Epithelial cell of esophagus (primary cell): ENCODE measurements at places on chromosomes 7 and 10.

DNA sequence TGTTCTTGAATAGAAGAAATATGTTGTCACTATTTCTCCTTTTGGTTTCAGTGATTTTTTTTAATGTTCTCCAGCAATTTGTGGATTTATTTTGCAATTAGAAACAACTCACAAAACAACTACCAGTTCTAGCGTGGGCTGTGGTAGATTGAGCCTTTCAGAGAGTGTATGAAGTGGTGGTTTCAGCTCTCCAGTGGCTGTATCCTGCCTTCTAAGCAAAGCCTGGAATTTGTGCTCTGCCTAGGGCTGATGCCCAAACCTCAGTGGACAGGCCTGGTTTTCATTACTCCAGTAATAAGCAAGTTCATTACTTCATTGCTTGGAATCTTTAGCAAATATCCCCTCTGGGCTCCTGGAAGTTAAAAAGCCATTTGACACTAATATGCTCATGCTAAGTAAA is 35.9 kb downstream of the APBB1IP start:
- DNase-seq = no peak

- DNase-seq = peak; percentile 52
These were observed 171.1 kb upstream of the GRB10 start for GRCh38 chr7:50953820-50954219.

DNA sequence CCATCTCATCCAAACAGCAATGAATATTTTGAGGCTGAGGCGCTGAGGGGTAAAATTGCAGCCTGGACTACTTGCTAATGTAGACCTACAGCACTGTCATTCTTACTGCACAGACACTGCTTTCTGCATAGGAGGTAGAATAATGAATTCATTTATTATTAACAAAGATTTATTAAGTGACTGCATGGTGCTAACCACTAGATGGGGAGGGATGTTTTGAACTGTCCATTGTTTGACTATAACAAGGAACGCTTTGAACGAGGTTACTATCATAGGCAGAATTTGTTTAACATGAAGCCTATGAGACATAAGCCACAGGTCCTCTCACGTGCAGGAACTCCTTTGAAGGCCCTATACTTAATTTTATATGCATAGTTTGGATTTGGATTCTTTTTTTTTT is 143.8 kb downstream of the CFTR start:
- DNase-seq = no peak

- DNase-seq = no peak
These were observed 67.8 kb downstream of the FRMD4A start for GRCh38 chr10:14262836-14263425.

- DNase-seq = no peak
These were observed 33.3 kb downstream of the CRHR2 start for GRCh38 chr7:30648744-30649540.

DNA sequence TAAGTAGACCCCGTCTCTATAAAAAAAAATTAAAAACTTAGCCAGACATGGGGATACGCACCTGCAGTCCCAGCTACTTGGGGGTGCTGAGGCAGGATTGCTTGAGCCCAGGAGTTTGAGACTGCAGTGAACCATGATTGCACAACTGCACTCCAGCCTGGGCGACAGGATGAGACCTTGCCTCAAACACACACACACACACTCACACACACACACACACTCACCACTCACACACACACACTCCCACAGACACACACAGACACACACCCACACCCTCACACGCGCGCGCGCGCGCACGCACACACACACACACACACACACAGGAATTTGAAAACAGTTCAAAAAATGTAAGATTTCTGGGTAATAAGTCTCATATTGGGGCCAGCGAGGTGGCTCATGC is 8.7 kb upstream of the GRIFIN start:
- no peak for DNase-seq

DNA sequence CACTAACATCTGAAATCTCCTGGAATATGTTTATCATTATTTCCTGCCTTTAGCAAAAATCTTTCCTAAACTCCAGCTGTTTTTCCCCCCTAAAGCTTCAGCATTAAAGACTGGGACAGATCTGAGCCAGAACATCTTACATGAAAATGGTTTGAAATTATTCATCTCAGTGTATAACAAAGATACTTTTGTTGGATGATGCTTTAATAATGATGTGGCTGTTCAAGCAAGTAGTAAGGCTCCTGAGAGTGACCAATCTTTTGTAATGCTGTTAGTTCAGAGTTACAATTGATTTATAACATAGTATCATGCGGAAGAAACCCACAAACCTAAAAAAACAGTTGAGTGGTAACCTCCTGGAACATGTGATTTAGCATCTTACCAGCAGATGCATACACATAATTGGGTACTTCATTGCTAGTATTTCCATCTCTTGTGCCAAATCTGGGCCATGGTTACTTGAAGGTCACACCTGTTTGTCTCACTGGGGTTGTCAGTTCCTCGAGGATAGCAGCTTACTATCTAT is 1.5 kb downstream of the BZW2 start:
- no peak for DNase-seq

DNA sequence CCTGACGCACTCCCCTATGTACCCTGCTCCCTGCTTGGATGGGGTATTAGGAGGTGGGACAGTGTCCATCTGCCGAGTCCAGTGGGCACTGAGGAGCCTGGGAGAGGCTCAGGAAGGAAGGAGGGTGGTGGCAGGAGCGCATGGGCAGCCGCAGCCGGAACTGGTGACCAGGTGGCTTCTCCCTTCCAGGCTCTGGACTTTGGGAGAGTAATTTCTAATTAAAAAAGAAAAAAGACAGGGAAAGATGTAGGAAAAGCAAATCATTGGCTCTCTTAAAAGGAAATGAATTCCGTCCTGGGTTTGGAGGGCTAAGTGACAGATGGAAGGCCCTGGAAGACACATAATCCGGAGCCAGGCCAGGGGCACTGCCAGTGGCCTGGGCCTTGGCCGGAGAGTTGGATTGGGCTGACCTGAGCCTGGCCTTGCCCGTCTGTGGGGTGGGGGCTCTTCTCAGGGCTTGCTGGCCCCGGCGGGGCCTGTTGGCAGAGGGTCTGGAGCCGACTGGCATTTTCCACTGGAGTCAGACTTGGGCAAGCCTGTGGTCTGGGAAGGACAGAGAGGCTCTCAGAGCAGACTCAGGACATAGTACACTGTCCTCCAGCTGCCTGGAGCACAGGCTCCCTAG is 63.0 kb downstream of the NEURL1 start:
- DNase-seq = no peak

DNA sequence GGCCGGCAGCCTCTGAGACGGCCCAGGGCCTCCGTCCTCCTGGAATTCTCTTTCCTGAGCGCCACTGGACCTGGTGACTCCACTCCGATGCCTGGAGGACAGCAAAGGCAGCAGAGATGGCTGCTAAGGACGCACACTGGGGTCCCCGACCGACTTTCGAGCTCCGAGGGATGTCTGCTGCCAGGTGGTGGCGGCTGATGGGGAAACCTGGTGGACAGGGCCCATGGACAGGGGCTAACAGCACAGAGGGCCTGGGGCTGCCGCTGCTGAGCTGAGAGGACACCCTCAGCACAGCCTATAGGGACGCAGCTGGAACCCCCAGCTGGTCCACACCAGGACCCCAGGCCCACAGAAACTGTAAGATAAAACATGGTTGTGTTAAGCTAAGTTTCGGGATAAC is 366.3 kb downstream of the DNAJB6 start:
- no peak for DNase-seq

DNA sequence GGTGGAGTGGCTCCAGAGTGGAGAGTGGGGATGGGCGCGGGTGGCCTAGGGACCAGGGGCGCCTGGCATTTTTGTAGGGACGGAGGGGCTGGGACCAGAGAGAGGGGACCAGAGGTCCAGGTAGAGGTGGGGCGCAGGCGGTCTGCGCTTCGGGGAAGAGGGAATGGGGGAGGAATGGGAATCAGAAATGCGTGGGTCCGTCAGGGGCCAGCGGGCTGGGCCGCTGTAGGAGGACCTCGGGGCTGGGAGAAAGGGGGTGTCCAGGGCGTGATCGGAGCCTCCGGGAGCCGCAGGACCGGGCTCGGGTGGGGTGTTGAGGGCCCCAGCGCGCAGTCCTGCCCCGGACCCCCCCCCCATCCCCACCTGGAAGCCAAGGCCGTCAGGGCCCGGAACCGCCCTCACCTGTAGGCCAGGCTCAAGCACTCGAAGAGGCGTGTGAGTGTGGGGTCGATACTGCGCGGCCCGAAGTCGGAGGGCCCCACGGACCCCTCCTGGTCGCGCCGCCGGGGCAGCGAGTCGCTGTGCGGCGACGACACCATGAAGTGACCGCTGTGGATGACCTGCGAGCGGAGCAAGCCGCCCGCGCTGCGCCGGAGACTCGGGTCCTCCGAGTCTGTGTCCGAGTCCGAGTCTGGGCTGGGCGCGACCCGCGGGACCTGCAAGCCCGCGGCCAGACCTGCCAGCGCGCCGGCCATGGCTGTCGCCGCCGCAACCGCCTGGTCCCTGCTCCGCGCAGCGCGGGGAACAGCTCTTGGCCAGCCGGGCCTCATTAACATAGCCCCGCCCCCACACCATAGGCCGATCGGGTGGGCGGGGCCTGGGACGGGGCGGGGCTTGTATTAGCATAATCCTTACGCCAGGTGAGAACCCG is at the start of gene MLXIPL:
Gene MLXIPL, minus strand, starts transcription at position 725 of the 871 bp plus-strand sequence. Its CDS starts 30 bp downstream, at position 695.
- peak; percentile 80 for DNase-seq

DNA sequence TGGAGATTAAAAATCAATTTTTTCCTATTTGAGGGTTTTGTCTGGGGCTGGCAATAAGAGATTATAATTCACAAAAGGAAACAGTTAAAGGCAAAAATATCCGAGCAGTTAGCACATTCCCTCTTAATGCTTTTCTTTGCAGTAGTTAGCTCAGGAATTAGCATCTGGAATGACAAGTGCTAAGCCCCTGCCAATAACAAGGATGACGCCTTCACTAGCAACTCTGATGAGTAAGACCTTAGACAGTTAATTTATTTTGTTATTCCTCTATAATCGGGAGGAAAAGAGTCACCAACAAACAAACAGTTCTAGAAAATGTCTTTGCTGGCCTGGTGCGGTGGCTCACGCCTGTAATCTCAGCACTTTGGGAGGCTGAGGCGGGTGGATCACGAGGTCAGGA is 151.3 kb downstream of the TRIL start:
- DNase-seq = peak; percentile 38

DNA sequence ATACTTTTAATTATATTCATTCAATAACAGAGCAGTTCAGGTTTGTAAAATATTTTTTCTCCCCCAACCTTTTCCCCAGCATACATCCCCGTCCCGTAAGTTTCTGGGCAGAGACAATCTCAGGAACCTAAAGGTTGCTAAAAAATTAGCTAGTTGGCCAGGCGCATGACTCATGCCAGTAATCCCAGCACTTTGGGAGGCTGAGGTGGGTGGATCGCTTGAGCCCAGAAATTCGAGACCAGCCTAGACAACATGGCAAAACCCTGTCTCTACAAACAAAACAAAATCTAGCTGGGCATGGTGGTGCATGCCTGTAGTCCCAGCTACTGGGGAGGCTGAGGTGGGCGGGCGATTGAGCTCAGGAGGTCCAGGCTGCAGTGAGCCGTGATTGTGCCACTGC is 40.2 kb downstream of the TCF7L2 start:
- DNase-seq = peak; percentile 75

GRCh38 chr10:73858750-73859427 is 15.5 kb downstream of the CAMK2G start:
- DNase-seq = no peak

DNA sequence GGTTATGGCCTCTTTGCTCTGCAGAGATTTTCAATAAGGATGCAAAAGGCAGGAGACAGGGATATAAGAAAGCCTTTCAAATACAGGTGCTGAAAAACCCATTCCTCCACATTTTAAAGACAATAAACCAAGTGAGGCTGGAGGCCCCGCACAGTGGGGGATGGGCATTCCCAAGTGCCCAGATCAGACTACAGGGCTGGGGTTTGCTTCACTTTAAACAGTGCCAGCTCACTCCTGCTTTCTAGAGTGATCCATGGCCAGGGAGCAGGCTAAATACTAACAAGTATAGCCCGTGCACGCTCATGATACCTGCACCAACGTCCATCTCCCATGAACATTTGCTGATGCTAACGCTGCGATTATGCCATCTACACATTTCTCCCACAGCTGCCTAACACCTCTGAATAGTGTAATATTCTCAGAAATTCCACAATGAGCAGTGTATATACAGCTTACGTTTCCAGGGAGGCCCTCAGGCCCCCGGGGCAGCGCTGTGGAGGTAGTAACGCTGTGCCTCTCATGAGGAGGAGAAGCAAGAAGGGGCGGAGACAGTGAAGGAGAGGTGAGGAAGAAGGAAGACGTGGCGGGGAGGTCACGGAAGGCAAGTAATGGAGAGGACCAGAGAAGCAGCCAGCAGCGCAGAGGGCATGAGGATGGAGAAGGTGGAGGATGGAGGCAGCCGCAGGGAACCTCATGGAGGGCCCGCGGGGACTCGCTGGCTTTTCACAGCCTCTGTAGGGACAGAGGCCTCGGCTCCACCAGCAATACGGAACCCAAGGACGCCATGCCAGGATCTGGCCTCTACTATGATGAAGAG is 141.7 kb downstream of the USP6NL start:
- no peak for DNase-seq

DNA sequence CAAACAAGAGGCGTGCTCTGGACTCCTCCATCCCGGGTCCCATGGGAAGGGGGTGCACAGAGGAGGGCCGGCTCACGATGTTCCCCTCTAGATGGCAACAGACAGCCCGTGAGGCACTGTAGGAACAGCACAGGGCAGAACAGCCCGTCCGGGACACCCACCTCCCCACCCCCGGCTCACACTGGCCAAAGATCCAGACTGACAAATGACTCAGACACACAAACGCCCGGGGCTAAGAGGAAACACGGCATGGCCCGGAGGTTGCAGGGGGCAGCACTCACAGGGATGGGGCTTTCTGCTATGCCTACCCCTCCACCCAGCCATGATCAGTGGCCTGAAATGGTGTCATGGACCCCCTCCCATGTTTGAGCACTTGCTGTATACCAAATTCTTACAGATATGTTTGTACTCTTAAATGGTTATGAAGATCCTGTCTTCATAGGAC is 4.9 kb upstream of the ELN start:
- peak; percentile 62 for DNase-seq

GRCh38 chr7:156731651-156732050 is 91.1 kb downstream of the RNF32 start:
- no peak for DNase-seq

- DNase-seq = no peak
These were observed 337.8 kb downstream of the NRG3 start for GRCh38 chr10:82212753-82213152.

- no peak for DNase-seq
These were observed 22.1 kb downstream of the ARMC10 start for GRCh38 chr7:103097041-103097440.

DNA sequence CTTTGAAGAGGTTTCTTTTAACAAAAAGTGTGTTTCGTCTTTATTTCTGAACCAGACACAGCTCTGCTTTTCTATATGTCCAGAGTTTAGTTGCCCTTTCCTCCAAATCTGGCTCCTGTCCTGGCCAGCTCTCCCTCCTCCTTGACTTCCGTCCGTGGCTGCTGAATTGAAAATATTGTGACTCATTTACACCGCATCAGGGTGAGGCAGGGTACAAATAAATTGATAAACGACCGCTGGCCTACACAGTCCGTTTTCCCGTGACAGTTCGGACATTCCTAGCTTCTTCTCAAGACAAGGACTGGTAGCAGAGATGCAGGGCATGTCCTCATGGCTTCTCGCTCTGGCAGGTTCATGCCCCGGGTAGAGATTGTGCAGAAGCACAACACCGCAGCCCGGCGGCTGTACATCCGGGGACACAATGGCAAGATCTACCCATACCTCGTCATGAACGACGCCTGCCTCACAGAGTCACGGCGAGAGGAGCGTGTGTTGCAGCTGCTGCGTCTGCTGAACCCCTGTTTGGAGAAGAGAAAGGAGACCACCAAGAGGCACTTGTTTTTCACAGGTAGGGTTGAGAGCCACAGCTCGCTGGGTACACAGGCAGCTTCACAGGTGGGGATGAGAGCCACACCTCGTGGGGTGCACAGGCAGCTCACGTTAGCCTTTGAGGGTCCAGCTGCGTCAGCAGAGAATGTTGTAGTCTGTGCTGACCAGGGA is 126.6 kb downstream of the TRRAP start:
- DNase-seq = no peak
